Left kidney (tissue), 8 donors: ENCODE measurements at places on chromosomes 3 and 15.

GRCh38 chr3:58150130-58150809 is 60.5 kb downstream of the DNASE1L3 start:
- DNase-seq: no peak

- DNase-seq: no peak
Measured at GRCh38 chr3:187015903-187016638, 85.7 kb downstream of the ST6GAL1 start.

DNA sequence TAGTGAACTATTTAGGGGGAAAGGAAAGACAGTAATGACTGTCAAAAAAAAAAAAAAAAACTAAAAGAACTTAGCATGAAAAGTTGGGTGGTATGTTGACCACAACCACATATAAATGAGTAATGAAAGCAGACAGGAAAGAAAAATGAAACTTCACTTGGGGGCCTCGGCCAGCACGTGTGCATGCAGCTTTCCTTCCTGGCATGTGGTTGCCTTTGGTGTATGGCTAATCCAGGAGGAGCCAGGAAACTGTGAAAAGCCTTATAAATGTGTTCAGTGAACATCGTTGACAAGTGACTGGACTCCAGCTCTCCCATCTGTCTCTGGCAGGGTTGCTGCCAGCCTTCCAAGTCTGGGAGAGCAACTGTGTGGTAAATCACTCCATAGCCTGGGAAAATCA is 195.1 kb downstream of the DTWD1 start:
- no peak for DNase-seq

GRCh38 chr3:157586293-157586692 is 83.1 kb upstream of the VEPH1 start:
- DNase-seq: no peak

- DNase-seq: no peak
Measured at GRCh38 chr15:53681056-53681455, 78.4 kb downstream of the WDR72 start.

GRCh38 chr15:75578173-75578947 is 755 bp downstream of the PTPN9 start:
- DNase-seq: peak; percentile 21

DNA sequence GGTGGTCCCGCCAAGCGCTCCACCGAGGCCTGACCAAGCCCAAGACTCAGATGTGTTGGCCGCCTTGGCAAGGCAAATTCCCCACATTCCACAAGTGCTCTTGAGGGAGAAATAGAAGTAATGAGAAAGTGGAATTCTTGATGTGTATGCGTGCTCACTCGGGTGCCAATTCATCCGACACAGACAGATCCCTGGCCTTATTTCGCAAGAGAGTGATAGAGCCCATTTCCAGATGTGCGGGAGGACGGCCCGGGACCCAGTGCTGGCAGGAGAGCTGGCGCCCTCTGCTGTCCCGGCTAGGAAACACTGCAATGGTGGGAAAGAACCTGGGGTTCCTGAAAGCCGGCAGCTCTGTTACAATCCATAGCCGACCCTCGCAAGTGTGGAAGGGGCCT is 76.0 kb downstream of the HMG20A start:
- peak; percentile 72 for DNase-seq

DNA sequence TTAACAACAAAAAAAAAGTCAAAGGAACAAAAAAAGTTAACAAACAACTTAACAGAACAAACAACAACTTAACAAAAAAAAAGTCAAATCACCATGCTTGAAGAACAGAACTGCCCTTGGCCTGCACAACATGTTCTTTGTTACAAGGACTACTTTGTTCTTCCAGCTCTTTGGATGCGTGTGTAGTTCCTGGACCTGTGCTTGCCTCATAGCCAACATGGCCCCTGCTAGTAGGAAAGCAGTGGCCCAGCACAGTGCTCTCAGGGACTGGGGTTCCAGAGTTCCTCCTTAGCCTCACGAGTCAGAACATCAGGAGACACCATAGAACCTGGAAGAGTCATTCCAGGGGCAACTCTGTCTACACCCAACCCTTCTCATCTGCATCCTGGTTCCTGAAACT is 10.9 kb upstream of the STRIT1 start:
- no peak for DNase-seq

GRCh38 chr15:92393071-92393979 is at the start of gene ST8SIA2:
TSS of gene ST8SIA2 (plus strand) at chr15:92393881. CDS start at chr15:92394065, 184 bp downstream.
- no peak for DNase-seq
